ENCODE measurements at places on chromosomes 2 and 18. TPM values are rescaled to one million over a fixed set of nuclear protein-coding genes. Genes with fewer than 3 reads are reported as not detected.

- H3K4me1 ChIP-seq = peaks cover 5% of the 10 kb centered on the region
- DNase-seq = no peak
- no peaks in the 10 kb centered on the region for H3K27me3 ChIP-seq
These were observed 645.5 kb upstream of the ID2 start for GRCh38 chr2:8036366-8036765.

Gene UGT1A4
- not detected for total RNA-seq

- H3K4me3 ChIP-seq = no peak overlapping the region
- H3K4me1 ChIP-seq = peaks cover 3% of the 10 kb centered on the region
- no peak for DNase-seq
- H3K27me3 ChIP-seq = no peaks in the 10 kb centered on the region
These were observed 106.9 kb upstream of the ACVR1C start for GRCh38 chr2:157735532-157735931.

- H3K4me1 ChIP-seq = peaks cover 12% of the 10 kb centered on the region
- H3K36me3 ChIP-seq = no peaks in the 10 kb centered on the region
- no peak overlapping the region for H3K4me3 ChIP-seq
- H3K27me3 ChIP-seq = peaks cover 23% of the 10 kb centered on the region
These were observed 35.4 kb downstream of the B4GALT6 start for GRCh38 chr18:31648966-31649429.

- peaks cover 3% of the 10 kb centered on the region for H3K4me1 ChIP-seq
- no peak overlapping the region for H3K4me3 ChIP-seq
- H3K27ac ChIP-seq = no peak overlapping the region
- peaks cover 18% of the 10 kb centered on the region for H3K36me3 ChIP-seq
- H3K27me3 ChIP-seq = no peaks in the 10 kb centered on the region
These were observed 22.7 kb upstream of the NFU1 start for GRCh38 chr2:69459936-69460335.

DNA sequence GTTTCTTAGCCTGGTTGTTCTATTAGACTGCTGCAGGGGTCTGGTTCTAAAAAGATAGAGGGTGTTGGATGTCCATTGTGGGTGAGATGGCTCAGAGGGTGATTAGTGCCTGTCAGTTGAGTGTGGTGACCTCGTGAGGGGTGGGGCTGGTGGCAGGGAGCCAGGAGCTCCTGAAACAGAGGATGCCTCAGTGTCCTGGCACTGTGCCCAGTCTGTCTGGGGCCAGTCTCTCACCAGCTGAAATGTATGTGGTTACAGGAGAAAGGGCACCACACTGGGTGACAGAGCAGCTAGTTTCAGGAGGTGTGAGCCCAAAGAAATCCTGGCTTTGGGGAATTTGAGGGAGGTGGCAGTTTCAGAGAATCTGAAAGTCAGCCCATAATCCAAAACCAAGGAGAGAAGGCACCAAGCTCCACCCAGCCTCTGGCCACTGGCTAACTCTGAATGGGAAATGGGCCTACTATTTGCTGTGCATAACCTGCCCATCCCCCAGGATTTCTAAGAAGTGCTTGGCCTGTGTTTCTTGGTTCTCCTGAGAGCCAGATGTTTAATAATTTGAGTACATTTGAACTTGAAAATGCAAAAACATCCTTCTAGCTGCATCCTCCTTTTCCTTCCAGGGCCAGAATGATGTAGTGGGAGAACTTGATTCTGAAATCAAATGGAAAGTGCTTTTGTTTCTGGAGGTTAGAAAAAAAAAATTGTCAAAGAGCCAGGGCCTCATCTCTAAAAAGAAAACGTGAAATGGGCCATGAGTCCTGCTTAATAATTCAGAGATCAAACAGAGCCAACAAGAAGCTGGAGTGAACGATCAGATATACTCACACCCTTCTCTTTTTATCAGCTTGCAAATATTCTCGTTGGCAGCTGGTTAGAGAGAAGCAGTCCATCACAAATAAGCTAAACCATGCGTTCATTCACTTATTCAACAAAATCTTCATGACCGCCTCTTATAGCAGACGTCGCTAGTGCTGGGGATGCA, 92.3 kb downstream of the B3GNT2 start:
- no peak overlapping the region for H3K4me3 ChIP-seq
- peaks cover 13% of the 10 kb centered on the region for H3K4me1 ChIP-seq
- peaks cover 2% of the 10 kb centered on the region for H3K36me3 ChIP-seq
- H3K27ac ChIP-seq = no peak overlapping the region
- no peaks in the 10 kb centered on the region for H3K27me3 ChIP-seq
- peak; percentile 76 for DNase-seq

Gene LYG2
- total RNA-seq = not detected

Gene ITGA4
- total RNA-seq = 51.2 TPM

Gene ZNF521
- not detected for total RNA-seq

DNA sequence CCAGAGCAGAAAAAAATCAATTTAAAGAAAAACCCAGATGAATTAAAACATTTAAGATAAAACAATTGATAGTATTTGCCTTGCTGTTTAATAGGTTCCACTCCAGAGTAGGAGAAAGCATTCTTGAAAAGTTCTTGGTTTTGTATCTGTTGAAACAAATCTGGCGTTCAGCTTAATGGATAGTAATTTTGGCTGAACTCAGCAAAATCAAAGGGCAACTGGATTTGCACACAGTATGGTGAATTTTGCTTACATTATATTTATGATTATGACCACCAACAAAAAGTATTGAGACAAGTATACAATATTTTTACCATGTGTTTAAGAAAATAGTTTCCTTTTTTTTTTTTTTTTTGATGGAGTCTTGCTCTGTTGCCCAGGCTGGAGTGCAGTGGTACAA, 34.0 kb downstream of the SLC4A10 start:
- peaks cover 3% of the 10 kb centered on the region for H3K27me3 ChIP-seq
- H3K4me3 ChIP-seq = no peak overlapping the region
- no peaks in the 10 kb centered on the region for H3K36me3 ChIP-seq
- H3K27ac ChIP-seq = no peak overlapping the region
- no peak for DNase-seq
- no peaks in the 10 kb centered on the region for H3K4me1 ChIP-seq

GRCh38 chr2:9554921-9555296, 721 bp downstream of the ADAM17 start:
- DNase-seq = peak; percentile 55
- peaks cover 53% of the 10 kb centered on the region for H3K4me1 ChIP-seq
- peak overlapping the region; percentile 98 for H3K27ac ChIP-seq
- peak overlapping the region; percentile 100 for H3K4me3 ChIP-seq
- no peaks in the 10 kb centered on the region for H3K27me3 ChIP-seq

DNA sequence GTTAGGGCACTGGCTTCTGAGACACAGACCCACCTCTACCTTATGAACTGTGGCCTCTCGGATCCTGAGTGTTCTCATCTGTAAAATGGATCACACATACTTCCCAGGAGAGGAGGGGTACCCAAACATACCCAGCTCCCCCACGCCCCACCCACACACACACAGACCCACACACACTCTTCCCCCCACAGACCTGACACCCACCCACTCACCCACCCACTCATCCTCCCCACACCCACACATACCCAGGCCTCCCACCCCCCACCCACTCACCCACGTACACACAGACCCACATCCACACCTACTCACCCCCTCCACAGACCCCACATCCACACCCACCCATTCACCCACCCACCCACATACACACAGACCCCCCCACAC, 24.3 kb upstream of the SEMA4C start:
- H3K27ac ChIP-seq = no peak overlapping the region
- H3K4me3 ChIP-seq = no peak overlapping the region
- DNase-seq = no peak
- no peaks in the 10 kb centered on the region for H3K36me3 ChIP-seq

DNA sequence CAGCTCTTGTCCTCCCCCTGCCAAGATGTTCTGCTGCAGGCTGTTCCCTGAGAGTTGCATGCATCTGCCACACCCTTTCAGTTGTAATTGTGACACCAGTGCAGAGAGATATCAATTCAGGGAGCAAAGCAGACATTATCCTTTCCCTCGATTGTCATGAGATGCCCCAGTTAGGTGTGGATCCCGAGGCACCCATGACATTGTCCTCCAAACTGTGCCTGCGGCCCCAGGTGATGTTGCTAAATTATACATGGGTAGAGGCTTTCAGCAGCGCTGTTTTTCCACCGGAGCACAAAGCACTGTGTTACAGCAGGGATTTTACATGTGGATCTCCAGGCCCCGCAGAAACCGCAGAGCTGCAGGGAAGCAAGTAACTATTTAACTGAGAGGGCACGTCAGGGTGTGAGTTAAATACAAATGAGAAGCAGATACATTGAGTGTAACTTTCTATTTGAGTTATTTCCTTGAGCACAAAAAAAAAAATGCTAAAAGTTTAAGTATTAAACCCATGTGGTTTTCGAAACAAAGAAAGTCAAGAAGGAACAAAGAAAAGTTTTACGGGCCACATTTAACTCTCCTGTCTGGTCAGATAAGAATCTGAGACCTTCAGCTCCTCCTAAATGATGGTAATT, 90.3 kb upstream of the BCL2L11 start:
- no peaks in the 10 kb centered on the region for H3K36me3 ChIP-seq
- H3K27me3 ChIP-seq = peaks cover 62% of the 10 kb centered on the region
- no peak overlapping the region for H3K4me3 ChIP-seq
- DNase-seq = peak; percentile 58
- H3K4me1 ChIP-seq = peaks cover 25% of the 10 kb centered on the region

GRCh38 chr2:132814651-132815050, 144.6 kb upstream of the LYPD1 start:
- DNase-seq = no peak
- no peak overlapping the region for H3K4me3 ChIP-seq
- no peaks in the 10 kb centered on the region for H3K36me3 ChIP-seq

GRCh38 chr18:70453058-70453775, 164.4 kb downstream of the SOCS6 start:
- H3K4me1 ChIP-seq = no peaks in the 10 kb centered on the region
- no peaks in the 10 kb centered on the region for H3K27me3 ChIP-seq
- no peak overlapping the region for H3K27ac ChIP-seq
- no peak for DNase-seq
- H3K4me3 ChIP-seq = no peak overlapping the region

- no peak overlapping the region for H3K4me3 ChIP-seq
- DNase-seq = peak; percentile 22
- no peak overlapping the region for H3K27ac ChIP-seq
These were observed 58.6 kb downstream of the POMC start for GRCh38 chr2:25109822-25110221.

Gene PID1
- not detected for total RNA-seq

GRCh38 chr2:213020268-213020667, 131.1 kb downstream of the IKZF2 start:
- H3K36me3 ChIP-seq = no peaks in the 10 kb centered on the region
- H3K4me3 ChIP-seq = no peak overlapping the region
- H3K4me1 ChIP-seq = peaks cover 33% of the 10 kb centered on the region
- peaks cover 8% of the 10 kb centered on the region for H3K27me3 ChIP-seq

- peak; percentile 21 for DNase-seq
- H3K36me3 ChIP-seq = no peaks in the 10 kb centered on the region
- peaks cover 11% of the 10 kb centered on the region for H3K4me1 ChIP-seq
- peaks cover 50% of the 10 kb centered on the region for H3K27me3 ChIP-seq
These were observed 1.7 kb upstream of the ZNF532 start for GRCh38 chr18:58862851-58863538.
